Peyer's patch (tissue), 4 donors: ENCODE measurements at places on chromosomes 2 and 18. TPM values are rescaled to one million over a fixed set of nuclear protein-coding genes. Genes with fewer than 3 reads are reported as not detected.

The SESTD1 gene
- 66.0 TPM for total RNA-seq

The DCDC2C gene
- not detected for total RNA-seq

DNA sequence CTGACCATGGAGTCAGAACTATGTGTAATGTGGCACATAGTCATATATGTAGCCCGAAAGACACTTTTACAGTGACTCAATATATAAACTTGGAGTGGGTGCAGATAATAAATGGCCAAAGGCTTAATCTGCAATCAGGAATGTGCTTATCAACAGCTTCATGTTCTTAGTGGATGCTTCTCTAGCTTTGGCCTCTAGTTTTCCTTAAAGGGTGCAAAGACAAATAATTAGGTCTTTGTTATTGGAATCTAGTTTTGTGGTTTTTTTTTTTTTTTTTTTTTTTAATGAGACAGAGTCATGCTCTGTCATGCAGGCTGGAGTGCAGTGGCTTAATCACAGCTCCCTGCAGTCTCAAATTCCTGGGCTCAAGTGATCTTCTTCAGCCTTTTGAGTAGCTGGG lies 625.6 kb downstream of the EPHA4 start:
- DNase-seq, result no peak

The CYP27C1 gene
- not detected for total RNA-seq

DNA sequence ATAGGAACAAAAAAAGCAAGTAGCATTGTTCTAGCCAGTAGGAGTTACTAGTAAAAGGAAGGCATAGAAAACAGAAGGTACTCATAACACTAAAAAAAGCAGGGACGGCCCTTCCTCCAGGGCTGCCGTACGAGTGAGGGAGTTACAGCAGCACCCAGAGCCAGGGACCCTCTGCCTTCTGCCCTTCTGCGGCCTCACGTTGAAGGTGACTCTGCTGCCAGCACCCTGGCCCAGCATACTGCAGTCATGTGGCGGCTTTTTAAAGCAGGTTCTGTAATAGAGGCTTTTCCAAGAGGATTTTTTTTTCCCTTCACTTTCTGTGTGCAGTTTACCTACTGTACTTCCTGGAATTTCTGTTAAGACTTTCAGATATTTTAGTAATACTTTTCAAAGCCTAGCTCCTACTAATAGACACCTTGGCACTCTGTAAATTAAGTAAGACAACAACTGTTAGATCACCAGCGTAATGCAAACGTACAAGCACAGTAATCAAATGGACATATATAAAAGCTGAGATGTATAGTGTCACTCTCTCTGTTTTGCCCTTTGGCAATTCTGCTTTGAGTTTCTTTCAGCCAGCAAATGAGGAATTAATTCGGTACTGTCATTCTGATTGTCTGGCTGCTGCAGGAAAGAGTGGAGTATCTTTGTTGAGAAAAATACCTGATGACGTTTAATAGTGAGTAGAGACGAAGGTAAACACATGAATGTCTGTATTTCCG lies 161.5 kb downstream of the PTGR3 start:
- DNase-seq, result no peak

The ALK gene
- 1.3 TPM for total RNA-seq

The CYP26B1 gene
- total RNA-seq, result 3.9 TPM
